ENCODE measurements at places on chromosomes 2 and 18.

GRCh38 chr2:33207151-33207740 is 260.5 kb downstream of the LTBP1 start:
- DNase-seq: no peak

- DNase-seq: no peak
Measured at GRCh38 chr18:74725690-74726089, 128.0 kb downstream of the ZNF407 start.

GRCh38 chr2:42474765-42475454 is 18.9 kb downstream of the KCNG3 start:
- DNase-seq: no peak

- DNase-seq: peak; percentile 6
Measured at GRCh38 chr2:210421916-210422315, 54.6 kb downstream of the LANCL1 start.

DNA sequence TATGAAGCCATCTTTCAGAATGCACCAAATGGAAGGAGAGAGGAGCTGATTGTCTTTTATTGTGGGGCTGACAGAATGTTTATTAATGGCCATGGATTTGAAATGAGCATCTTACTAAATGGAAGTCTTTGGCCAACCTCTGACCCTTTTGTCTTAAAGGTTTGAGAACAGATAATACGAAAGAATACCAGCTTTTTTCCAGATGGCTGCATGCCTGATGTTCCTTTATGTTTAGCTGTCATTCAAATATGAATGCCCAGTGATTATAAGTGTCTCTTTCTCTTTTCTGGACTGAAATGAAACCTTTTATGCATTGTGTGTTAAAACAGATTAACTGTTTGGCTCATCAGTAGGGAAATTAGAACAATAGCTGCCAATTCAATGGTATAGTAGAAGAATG is 46.0 kb downstream of the PARD3B start:
- no peak for DNase-seq

DNA sequence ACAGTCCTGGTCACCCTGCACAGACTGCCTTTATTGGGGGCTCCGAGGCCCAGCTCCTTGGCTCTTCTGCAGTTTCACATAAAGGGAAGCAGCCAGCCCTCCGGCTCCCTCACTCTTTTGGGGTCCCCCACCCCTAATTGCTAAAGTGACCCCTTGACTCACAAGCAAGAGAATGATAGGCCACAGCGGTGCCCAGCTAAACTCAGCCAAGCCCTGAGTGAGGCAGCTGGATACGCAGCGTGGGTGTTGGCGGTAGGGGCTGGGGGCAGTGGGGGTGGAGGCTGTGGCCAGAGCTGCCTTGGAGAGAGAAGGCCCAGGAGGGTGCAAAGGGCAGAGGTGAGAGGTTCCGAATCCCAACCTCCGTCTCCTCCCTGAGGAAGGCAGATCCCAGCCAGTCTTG is 25.5 kb upstream of the ALPP start:
- DNase-seq: no peak

GRCh38 chr18:74598350-74599001 is 806 bp downstream of the ZNF407 start:
- DNase-seq: peak; percentile 38

GRCh38 chr18:77316008-77316407 is 66.4 kb downstream of the GALR1 start:
- DNase-seq: no peak

DNA sequence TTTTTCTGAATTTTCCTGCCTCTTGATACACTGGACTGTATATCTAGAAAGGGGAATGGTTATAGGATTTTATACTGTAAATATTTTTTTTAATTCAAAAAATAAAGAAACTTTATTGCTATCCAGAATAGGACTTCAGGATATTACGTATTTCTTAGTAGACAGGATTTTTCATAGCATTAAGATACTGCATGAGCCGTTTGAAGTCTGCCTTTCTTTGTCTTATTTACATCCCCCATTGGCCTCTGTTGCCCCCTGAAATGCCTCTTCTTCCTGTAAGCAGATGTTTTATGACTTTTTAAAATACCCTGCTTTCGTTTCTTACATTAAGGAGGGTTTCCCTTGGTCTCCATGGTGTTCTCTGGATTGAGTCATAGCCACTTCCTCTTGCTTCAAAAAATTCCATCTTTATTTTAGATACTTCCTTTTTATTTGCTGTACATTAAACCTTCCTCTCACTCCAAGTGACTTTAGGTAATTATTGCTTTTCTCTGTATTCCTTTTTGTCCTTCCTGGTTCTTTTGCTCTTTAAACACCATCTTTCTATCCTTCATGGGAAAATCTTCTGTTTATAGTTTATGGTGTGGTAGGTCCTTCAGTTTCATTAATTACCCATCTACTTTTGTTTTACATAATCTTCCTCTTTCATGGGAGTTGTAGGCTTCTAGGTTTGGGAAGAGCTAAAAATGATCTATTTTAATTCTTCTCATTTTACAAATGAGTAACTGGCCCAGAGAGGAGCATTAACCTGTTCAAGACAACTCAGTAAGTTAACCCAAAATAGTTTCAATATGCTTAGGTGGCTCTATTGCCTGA is 72.6 kb downstream of the ZNF532 start:
- no peak for DNase-seq

- DNase-seq: peak; percentile 67
Measured at GRCh38 chr2:118847762-118848172, 319 bp upstream of the EN1 start.

DNA sequence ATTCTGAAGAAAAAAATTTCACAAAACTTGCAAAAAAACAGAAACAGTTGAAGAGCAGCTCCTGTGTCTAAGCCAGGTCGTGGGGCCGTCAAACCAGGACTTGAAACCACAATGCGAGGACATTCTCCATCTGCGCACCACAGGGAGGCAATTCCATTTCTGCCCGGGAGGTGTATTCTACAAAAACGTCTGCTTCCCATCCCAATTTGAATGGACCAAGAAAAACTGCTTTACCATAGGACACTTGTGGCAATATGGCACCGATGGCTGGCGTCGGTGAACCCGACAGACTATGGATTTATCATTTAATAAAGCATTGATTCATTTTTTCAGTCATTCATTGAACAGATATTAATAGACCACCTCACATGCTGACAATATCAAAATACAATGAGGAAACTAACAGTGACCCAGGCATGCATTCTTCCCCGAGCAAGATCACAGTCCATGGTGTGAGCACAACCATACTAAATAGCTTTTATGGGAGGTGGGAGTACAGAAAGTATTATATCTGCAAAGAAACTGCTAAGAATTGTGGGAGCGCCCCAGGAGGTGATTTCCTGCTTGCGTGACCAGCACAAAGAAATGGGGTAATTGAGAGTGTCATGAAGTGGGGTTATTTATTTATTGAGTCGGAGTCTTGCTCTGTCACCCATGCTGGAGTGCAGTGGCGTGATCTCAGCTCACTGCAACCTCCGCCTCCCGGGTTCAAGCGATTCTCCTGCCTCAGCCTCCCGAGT is 10.5 kb upstream of the ZAP70 start:
- DNase-seq: no peak

DNA sequence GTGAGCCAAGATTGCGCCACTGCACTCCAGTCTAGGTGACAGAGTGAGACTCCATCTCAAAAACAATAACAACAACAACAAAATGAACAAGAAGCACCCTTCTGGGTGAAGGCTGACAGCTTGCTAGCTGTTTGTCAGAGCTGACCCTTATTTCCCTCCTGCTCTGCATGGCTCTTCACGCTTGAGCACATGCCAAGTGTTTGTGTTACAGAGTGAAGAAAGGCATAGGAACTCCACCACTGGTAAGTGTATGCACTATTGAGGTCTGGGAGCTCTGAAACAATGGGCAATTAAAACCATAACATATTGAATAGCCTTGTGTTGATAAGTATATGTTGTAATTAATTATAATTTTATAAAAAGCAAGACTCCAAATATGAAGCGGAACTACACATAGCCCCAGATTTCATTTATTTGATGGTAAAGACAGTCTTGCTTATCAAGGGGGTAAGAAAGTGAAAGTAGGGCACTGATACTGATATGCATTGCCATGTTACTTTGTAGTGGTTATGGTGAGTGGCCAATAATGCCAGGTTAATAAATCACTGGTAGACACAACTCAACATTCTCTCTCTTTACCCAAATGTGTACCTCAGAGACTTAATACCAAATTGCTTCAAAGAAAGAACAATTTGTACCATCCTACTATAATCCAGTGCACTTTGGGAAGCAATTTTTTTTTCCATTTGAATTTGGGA is 163.4 kb downstream of the VWC2L start:
- no peak for DNase-seq

- peak; percentile 95 for DNase-seq
Measured at GRCh38 chr2:74864728-74865722, 31.1 kb downstream of the HK2 start.

DNA sequence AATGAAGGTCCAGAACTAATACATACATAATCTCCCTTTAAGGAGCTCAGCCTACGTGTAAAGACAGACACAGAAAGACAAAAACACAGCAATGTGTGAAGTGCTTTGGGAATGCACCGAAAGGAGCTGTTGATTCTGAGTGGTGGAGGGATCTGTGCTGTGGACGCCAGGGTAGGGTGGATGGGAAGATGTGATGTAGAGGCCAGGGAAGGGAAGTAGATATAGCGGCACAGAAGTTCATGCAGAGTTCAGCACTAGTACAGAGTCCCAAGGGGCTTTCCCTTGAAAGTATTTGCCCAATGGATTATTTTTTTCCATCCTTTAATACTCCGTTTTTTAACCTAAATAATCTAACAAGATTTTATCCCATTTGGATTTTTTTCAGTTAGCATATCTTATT is 32.1 kb upstream of the DOCK10 start:
- no peak for DNase-seq

GRCh38 chr2:74457549-74458131 is 598 bp upstream of the WBP1 start:
- DNase-seq: peak; percentile 84

GRCh38 chr2:41204315-41204714 is 752.4 kb upstream of the SLC8A1 start:
- DNase-seq: no peak

DNA sequence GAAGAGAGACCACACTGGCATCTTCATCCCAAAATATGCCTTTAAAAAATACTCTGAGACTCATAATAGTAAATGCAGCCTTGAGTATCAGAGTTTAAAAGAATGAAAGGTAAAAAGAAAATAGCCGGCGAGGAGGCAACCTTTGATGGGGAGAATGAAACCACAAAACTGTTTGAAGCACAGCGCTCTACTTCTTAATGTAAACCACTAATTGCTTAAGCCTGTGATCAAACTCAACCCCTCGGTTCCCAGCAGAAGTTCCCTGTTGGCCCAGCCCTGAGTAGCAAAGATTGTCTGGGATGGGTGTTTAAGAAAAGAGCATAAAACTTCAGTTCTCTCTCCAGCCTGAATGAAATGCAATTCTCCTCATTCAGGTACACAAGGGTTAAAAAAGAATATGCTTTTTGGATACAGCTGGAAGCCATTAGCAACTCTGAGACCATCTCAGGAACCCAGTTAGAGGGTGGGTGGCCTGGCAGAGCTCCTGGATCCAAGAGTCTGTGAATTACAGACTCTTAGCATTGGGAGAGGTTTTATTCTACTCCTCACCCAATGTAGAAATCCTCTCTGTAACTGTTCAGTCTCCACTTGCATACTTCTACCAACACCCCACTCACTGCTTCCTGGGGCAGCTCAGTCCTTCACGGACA is 44.8 kb downstream of the VIT start:
- peak; percentile 76 for DNase-seq

GRCh38 chr2:114056294-114057143 is 166.6 kb downstream of the ACTR3 start:
- DNase-seq: no peak

DNA sequence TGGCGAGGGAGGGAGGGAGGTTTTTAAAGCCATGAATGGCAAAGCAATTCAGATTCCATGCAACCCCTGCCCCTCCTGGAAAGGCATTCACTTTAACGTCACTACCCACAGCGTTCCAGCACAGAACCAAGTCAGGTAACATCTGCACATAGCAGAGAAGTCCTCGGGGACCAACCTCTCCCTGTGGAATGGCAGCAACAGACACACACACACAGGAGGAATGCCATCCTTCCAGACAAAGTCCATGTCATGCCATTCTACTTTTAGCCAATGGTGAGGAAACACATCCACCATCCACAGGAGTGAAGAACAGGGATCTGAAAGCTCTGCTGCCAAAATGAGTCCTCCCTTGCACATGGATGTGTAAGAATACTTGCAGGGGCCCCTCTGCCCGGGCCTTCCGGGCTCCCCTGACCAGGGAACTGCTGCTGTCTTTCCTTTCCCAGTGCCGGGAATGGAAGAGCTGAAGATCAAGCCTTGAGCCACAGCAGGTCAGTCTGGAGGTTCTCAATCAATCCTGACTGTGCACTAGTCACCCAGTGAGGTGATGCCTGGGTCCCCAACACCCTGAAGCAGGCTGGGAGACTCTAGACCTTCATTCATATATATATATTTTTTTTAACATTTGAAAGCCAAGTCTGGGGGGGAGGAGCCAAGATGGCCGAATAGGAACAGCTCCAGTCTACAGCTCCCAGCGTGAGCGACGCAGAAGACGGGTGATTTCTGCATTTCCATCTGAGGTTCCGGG is 63.7 kb downstream of the UXS1 start:
- no peak for DNase-seq

DNA sequence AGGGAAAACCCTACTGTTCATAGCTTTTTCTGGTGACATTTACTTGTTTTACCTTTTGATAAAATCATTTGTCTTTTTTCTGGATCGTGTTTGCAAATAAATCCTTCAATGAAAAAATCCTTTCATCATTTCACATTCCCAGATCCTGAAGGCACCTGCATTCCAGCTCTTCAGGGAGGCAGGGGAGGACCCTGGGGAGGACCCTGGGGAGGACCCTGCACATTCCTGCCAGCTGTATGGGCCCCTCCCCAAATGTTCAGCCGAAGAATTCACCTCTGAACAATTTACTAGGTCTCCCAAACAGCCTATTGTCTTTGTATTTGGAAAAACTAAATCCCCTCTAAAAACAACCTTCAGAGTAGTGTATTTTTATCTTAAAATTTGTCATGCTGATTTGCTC is 558.4 kb upstream of the ID2 start:
- DNase-seq: no peak

GRCh38 chr2:76307495-76307894 is 596.8 kb upstream of the GCFC2 start:
- DNase-seq: peak; percentile 25

DNA sequence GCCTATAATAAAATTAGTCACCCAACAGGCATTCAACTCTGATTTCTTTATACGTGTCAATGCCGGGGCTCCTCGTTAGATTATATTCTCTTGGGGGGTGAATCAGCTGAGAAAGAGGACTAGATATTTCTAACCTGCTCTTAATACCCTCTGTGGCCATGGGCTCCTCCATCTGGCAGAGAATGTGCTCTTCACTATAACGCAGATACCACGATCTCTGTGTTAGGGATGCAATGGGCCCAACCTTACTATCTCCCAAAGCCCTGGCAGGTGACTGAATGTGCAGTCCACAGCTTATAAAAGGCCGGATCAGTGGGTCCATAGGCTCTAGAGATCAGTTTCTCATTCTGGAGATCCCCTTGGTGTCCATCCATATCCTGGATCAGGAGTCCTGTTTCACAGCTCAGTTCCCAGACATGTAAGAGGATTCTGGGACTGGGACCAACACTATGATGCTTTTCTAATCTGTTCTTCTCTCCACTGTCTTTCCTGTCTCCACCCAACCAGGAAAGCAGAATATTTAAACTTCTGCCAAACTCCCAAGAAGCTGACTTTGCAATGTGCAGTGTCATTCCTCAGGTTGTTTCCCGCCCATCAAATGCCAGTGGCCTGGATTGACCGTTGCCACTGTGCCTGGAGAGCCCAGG is 71.4 kb upstream of the CELF4 start:
- DNase-seq: no peak
